ENCODE measurements at places on chromosomes 5 and 9. TPM values are rescaled to one million over a fixed set of nuclear protein-coding genes. Genes with fewer than 3 reads are reported as not detected.

- DNase-seq, result no peak
Measured at GRCh38 chr9:70883056-70883455, 238.4 kb downstream of the TRPM3 start.

CDH6 gene
- not detected for total RNA-seq

STK32A gene
- total RNA-seq, result not detected

INSL4 gene
- total RNA-seq, result not detected

PCDHGA3 gene
- not detected for total RNA-seq

- DNase-seq, result no peak
Measured at GRCh38 chr9:130519927-130520326, 59.5 kb upstream of the FUBP3 start.

GPR150 gene
- total RNA-seq, result not detected

GRCh38 chr5:126198531-126198930 lies 224.7 kb upstream of the GRAMD2B start:
- DNase-seq, result no peak

GRCh38 chr9:127885508-127886281 lies 8.2 kb upstream of the AK1 start:
- no peak for DNase-seq

SHROOM1 gene
- total RNA-seq, result 8.9 TPM

CCNI2 gene
- not detected for total RNA-seq

- no peak for DNase-seq
Measured at GRCh38 chr5:57836921-57837320, 354.3 kb upstream of the ACTBL2 start.

GRCh38 chr9:78292026-78292425 lies 4.9 kb upstream of the PSAT1 start:
- DNase-seq, result no peak

GRCh38 chr5:178398901-178399700 lies 166.5 kb upstream of the PHYKPL start:
- no peak for DNase-seq

AGXT2 gene
- total RNA-seq, result not detected

RNF130 gene
- total RNA-seq, result 28.2 TPM

Data from HepG2 (cell line).